ENCODE measurements at places on chromosomes 16 and 17.

DNA sequence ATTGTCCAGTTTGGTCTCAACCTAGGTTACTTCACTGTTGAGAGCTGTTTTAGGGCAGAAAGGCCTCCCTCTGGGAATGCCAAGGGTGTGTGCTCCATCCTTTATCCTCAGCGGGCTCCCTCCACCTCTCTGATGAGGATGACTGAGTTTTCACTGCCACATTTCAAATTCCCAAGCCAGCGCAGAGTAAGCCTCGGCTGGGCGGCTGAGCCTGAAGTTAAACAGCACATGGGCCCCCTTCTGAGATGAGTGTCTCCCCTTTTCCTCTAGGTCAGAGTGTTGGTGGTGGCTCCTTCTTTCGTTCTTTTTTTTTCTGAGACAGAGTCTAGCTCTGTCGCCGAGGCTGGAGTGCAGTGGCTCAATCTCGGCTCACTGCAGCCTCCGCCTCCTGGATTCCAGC lies 5.5 kb upstream of the GCSH start:
- no peak for DNase-seq

- peak; percentile 60 for DNase-seq
Observed at GRCh38 chr17:64418506-64419339, 28.1 kb upstream of the PECAM1 start.

- DNase-seq: no peak
Observed at GRCh38 chr16:74605746-74606520, 981 bp downstream of the GLG1 start.

GRCh38 chr17:3891626-3892094 lies 1.2 kb downstream of the CAMKK1 start:
- no peak for DNase-seq

- no peak for DNase-seq
Observed at GRCh38 chr17:32529604-32530003, 42.8 kb downstream of the CDK5R1 start.

DNA sequence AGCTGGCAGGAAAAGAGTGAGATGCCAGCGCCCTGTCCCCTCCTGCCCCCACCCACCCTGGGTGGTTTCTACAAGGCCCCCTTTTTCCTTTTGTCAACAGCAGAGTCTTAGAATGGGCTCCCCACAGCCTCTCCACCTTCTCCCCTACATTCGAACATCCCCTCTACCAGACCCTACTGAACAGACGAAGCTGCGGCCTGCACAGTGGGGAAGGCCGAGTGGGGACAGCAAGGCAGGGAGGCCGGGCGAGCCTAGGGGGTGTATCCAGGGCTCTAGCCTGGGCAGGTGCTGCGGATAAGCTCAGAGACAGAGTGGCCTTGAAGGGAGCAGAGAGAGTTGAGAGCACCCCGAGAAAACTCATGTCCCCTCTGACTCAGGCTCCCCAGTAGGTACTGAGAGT lies 7.4 kb downstream of the ZACN start:
- no peak for DNase-seq

GRCh38 chr16:11072420-11073153 lies 128.2 kb downstream of the CLEC16A start:
- no peak for DNase-seq

DNA sequence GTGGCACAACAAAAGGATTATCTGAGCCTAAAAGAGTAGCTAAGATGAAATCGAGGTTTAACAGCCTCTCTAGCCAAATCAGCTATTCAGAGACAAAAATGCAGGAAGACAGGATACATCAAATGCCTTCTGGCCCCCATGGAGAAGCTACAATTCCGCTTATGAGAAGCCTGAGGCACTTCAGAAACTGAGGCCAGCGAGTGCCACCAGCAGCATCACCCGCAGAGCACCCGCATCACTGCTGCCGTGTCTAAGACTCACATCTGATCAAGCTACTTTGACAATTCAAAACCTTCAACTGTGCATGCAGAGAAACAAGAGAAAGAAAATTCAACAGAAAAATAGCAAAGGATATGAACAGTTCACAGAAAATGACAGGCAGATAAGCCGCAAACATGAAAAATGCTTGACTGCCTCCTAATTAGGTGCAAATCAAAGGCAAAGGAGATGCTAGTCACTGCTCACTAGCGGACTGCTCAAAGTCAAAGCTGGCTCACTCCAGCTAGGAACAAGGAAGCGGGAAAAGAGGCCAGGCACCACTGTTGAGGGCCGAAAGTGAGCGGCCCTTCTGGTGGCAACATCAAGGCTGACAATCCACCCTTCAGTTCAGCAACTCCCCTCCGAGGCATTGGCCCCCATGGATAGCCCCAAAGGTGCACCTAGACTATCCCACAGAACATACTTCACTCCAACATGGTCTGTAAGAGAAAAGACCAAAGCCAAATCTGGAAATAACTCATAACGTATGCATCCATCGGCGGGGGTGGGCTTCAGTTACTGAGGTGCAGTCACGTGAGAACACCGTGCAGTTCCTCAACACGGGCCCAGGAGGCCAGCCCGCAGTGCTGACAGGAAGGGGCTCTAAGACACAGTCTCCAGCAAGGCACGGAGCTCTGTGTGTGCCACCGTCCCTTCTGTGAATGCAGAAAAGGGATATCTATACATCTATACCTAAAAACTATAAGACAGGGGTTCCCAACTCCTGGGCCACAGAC lies 12.0 kb downstream of the MTHFSD start:
- no peak for DNase-seq

DNA sequence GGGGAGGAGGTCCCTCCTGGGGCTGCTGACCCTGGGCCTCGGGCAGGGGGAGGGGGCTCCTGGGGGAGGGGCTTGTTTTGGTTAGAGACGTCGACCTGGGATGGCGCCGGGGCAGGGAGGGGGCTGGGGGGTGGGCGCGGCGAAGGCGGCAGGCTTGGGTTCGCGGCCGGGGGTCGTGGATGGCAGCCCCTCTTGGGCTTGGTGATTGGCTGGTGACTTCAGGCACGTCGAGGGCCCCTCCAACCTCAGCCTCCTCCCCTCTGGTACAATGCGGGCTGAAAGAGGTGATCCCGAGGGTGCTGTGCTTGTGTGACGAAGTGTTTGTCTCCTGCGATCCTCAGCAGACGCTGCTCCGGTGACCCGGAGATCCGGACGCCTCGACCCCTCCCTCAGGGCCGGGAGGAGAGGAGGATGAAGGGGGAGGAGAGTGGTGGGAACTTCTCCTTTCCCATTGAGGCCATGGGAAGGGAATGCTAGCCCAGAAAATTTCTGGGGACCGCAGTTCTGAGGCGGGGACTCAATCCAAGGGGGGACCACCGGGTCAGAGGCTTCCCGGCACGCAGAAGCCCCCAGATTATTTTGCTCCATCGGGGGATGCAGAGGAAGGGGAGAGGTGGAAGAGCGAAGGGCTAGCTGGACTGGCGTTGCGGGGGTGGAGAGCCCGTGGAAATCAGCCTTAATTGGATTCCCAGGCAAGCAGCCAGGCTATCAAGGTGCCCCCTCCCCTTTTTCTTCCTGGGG lies 43.9 kb downstream of the RAI1 start:
- DNase-seq: peak; percentile 63

DNA sequence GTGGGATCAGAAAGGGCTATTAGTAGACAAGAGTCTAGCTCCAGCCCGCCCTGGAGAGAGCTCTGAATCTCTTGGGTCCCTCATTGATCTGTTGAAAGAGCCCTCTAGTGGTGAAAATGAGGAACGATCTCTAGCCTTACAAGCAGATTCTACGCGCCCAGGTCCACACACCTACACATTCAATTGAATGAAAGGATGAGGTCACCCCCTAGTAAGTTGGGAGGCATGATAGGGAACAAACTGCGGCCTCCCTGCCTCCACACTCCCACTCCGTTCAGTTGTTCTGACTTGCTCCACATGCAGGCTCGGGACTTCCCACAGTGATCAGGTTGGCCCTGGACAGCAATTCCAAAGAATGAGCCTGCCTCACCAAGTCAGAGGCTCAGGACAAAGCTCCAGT lies 2.9 kb upstream of the CACNG3 start:
- peak; percentile 75 for DNase-seq

- DNase-seq: no peak
Observed at GRCh38 chr17:38879878-38880665, 10.2 kb downstream of the LASP1 start.

DNA sequence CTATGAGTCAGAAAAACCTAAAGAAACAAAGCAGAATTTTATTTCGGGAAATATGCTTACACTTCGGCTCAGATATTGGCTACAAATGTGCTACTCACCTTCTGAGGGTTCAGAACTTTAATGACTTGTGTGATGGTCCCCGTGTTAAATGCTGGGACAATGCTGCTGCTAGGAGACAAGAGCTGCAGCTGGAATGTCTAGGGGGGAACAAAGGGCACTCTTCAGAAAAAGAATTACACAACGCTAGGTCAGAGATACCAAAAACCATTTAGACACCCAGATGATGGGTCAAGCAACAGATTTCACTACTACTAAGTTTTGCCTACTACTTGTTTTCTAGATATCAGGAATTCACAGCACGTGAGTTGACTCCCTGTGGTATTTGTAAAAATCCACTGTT lies 10.0 kb upstream of the PHLPP2 start:
- DNase-seq: no peak

DNA sequence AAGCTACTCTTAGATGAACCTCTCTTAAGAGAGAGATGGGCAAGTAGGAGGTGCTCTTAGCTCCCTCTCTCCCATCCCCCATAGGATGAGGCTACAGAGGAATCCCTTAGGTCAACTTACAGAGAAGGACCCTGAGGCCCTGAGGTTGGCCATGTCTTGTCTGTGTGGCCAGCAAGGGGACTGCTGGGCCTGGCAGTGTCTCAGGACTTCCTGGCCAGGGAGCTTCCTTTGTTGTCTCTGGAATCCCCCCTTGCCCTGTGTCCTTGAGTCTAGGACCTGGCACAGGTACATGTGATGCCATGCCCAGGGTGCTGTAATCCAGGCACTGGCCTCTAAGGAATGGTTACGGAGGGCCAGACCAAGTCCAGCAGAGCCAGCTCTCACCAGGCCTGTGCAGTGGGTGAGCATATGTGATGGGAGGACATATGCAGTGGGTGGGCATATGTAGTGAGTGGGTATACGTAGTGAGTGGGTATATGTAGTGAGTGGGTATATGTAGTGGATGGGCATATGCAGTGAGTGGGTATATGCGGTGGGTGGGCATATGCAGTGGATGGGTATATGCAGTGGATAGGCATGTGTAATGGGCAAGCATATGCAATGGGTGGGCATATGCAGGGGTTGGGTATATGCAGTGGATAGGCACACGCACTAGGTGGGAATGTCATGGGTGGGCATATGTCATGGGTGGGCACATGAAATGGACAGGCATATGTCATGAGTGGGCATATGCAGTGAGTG lies 20.3 kb upstream of the PECAM1 start:
- no peak for DNase-seq

DNA sequence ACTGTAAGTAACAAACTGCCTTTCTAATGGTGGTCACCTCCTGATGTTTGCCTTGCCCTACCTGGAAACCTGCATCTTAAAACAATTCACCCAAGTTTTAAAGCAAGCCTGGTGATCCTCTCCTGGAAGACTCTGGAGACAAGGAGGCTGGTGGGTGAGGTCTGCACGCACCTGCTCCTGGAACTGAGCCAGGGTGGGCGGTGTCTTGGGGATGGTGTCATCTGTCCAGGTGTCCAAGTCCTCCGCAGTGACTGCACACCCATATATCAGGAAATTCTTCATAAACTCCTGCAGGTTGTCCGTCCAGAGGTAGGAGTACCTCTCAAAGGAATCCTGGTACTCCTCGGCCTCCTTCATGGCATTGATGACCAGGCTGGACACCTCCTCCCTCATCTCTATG lies 44.9 kb downstream of the DNAH17 start:
- DNase-seq: no peak

DNA sequence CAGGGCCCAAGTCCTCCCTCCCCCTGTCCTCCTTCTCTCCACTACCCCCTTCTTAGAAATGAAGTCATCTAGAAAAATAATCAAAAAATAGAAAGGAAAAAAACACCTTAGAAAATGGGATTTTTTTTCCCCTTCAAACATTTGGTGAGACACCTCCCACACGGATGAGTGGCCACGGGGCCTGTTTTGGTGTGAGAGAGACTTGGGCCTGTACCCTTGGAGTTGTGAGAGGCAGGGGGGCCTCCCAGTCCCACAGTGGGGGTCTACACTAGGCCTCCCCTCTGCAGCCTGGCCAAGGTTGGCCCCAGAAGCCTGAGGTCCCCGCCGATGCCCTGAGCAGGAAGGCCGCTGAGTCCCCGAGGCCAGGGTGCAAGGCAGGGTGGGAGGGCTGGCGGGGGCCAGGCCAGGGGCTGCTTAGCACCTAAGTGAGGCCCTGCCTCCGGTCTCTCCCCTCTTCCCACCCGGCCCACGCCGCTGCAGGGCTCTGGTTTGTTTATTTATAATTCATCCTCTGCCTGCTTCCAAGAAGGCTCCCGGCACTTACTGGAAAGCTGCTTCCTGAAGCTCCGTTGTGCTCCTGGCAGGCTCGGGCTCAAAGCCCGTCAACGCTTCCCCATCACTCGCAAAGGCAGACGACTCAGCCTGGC lies 26.4 kb downstream of the NPTX1 start:
- DNase-seq: no peak

GRCh38 chr17:63547083-63547523 lies 3.2 kb upstream of the DCAF7 start:
- no peak for DNase-seq

- DNase-seq: no peak
Observed at GRCh38 chr16:85918436-85918835, 19.5 kb downstream of the IRF8 start.

GRCh38 chr17:27218041-27218440 lies 75.9 kb upstream of the WSB1 start:
- DNase-seq: no peak

DNA sequence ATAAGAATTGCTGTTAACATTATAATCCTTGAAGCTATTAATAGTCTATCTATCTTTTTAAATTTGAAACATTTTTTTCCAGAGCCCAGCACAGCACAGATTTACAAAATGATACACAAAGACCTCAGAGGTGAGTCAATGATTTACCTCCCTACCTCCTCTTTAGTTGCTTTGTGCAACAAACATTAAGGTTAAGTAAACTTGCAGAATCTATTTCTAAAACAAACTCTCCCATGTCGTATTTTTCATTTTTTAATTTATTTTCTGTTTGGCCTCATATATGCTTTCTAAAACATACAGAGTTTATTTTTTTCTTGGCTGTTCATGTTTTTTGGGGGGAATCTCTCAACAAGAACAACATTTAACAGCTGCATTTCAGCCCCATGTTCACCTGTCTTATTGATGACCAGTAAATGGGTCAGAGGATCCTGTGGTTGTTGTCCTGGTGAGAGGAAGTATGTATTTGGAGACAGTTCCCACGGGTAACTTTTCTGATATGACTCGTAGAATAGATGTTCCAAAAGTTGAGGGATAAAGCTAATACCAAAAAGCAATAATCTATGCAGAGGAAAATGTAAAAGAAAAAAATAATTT lies 42.6 kb downstream of the ABCA9 start:
- DNase-seq: no peak

- DNase-seq: no peak
Observed at GRCh38 chr16:6155271-6155670, 1057.7 kb upstream of the EEF2KMT start.

GRCh38 chr16:57366544-57367040 lies 5.7 kb upstream of the CX3CL1 start:
- no peak for DNase-seq
